Mesendoderm (in vitro differentiated cells): ENCODE measurements at places on chromosomes 4 and X.

DNA sequence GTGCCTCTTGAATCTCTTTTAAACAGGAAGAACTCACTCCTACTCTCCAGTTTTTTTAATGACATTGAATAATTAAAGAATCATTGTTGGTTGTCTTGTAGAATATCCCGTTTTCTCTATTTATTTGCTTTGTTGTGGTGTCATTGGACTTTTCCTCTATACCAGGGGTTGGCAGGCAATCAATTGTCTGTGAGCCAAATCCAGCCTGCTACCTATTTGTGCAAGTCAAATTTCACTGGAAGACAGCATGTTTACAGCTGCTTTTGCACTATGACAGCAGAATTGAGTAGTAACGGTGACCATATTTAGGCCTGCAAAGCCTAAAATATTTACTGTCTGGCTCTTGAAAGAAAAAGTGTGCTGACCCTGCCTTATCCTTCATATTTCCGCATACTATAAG, 34.8 kb downstream of the POLA1 start:
- no peak overlapping the region for H3K27ac ChIP-seq
- H3K36me3 ChIP-seq = no peaks in the 10 kb centered on the region
- H3K4me3 ChIP-seq = no peak overlapping the region
- H3K27me3 ChIP-seq = no peaks in the 10 kb centered on the region
- H3K4me1 ChIP-seq = no peaks in the 10 kb centered on the region

GRCh38 chrX:132815643-132816042, 142.8 kb downstream of the HS6ST2 start:
- no peaks in the 10 kb centered on the region for H3K36me3 ChIP-seq
- H3K27ac ChIP-seq = no peak overlapping the region
- no peaks in the 10 kb centered on the region for H3K4me1 ChIP-seq

GRCh38 chr4:15495621-15496020, 25.9 kb downstream of the CC2D2A start:
- no peak overlapping the region for H3K4me3 ChIP-seq
- no peaks in the 10 kb centered on the region for H3K36me3 ChIP-seq
- DNase-seq = no peak
- H3K27me3 ChIP-seq = no peaks in the 10 kb centered on the region
- no peak overlapping the region for H3K27ac ChIP-seq

DNA sequence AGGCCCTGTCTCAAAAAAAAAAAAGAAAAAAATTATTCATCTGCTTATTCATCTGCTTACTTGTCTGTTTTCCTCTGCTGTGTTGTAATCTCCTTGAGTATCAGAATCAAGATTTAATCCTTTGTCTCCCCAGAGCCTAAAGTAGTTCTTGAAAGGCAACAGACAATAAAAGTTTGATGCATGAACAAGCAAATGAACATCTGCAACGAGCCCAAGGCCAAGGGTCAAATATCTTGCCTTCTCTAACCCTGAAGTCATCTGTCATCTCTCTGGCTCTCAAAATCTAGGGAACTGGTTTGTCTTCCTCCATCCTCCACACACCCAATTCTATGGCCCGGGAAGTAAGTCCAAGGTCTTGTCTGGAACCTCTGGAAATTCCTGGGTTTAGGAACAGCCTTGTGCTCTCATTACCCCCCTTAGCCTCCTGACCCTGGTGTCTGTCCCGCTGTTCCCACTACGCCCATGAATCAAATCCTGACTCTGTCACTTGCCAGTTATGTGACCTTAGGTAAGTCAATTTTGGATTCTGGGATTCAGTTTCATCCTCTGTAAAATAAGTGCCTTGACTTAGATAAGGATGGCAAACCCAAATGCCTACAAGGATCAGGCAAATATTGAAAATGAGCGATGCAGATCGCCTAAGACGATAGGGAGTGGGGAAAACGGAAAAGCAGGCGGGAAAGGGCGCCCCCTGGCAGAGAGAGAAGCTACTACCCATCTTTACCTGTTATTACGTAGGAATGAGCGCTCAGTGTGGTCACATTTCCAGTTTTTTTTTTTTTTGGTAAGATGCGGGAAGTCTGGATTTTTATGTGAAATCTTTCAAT, 102.7 kb upstream of the DHX15 start:
- no peaks in the 10 kb centered on the region for H3K36me3 ChIP-seq
- H3K4me3 ChIP-seq = no peak overlapping the region
- H3K4me1 ChIP-seq = no peaks in the 10 kb centered on the region
- H3K27me3 ChIP-seq = no peaks in the 10 kb centered on the region

- peak overlapping the region; percentile 62 for H3K27ac ChIP-seq
- DNase-seq = peak; percentile 88
- H3K4me1 ChIP-seq = no peaks in the 10 kb centered on the region
- H3K36me3 ChIP-seq = no peaks in the 10 kb centered on the region
Measured at GRCh38 chrX:140764401-140764919, 54.9 kb downstream of the LINC00632 start.

DNA sequence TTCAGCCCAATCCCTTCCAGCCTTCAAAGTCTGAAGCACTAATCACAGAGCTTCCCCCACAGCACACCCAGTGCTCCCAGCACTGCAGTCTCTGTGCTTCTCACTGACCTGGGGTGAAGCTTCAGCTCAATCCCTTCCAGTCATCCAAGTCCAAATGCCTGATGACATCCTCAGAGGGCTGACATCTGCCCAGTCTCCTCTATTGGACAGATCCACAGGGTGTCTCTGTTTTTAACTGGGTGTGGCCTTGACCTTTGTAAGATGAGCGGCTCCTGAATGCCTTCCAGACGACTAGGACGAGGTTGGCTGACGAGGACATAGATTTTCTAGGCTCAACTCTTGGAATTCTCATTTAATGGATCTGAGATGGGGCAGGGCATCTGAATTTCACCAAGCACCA, 7.6 kb upstream of the SLC2A9 start:
- no peaks in the 10 kb centered on the region for H3K36me3 ChIP-seq
- no peak overlapping the region for H3K4me3 ChIP-seq
- no peaks in the 10 kb centered on the region for H3K4me1 ChIP-seq
- no peak overlapping the region for H3K27ac ChIP-seq

- no peaks in the 10 kb centered on the region for H3K27me3 ChIP-seq
- no peaks in the 10 kb centered on the region for H3K36me3 ChIP-seq
- no peak overlapping the region for H3K4me3 ChIP-seq
- no peak for DNase-seq
- H3K4me1 ChIP-seq = no peaks in the 10 kb centered on the region
- H3K27ac ChIP-seq = no peak overlapping the region
Measured at GRCh38 chr4:100849319-100849718, 331.5 kb upstream of the EMCN start.

DNA sequence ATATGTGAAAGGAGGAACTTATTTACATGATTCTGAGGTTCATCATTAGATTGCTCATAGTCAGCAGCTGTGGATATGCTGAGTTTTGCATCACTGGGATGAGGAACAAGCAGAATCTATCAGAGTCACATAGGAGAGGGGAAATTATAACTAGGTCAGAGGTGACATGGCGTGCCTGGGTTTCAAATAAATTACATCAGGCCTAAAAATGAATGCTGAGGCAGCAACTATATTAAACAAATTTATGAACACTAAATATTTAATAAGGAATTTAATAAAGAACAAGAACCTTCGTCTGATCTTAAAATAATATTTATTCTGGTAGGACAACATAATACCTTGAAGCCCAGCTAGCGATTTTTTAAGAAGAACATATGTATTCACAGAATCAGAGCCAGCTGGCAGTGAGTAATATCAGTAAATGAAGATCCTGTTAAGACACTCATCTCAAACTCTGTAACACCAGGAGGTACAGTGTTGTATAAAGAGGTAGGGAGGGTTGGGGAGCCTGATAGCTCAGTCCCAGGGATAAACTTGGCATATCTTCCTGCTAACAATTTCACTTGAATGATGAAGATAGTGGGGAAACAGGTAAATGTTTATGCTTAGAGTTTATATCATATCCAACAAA, 60.9 kb upstream of the HS3ST1 start:
- no peaks in the 10 kb centered on the region for H3K36me3 ChIP-seq
- H3K4me1 ChIP-seq = no peaks in the 10 kb centered on the region
- no peaks in the 10 kb centered on the region for H3K27me3 ChIP-seq
- no peak overlapping the region for H3K27ac ChIP-seq
- DNase-seq = no peak
- no peak overlapping the region for H3K4me3 ChIP-seq

GRCh38 chr4:108030332-108030731, 40.6 kb downstream of the HADH start:
- H3K36me3 ChIP-seq = peaks cover 10% of the 10 kb centered on the region
- H3K27ac ChIP-seq = no peak overlapping the region
- H3K27me3 ChIP-seq = no peaks in the 10 kb centered on the region
- DNase-seq = peak; percentile 76
- no peaks in the 10 kb centered on the region for H3K4me1 ChIP-seq

DNA sequence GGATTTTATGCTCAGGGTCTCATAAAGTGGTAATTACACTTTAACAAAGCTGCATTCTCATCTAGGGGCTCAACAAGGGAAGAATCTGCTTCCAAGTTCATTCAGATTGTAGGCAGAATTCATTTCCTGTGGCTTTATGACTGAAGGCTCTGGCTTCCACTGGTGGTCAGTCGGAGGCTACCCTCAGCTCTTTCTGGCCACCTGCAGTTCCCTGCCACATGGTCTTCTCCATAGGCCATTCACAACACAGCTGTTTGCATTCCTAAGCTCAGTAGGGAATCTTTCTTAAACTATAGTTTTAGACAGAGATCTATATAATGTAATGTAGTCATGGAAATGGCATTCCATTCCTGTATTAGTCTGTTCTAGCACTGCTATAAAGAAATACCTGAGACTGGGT, 973.0 kb upstream of the SLIT2 start:
- H3K4me3 ChIP-seq = no peak overlapping the region
- no peak for DNase-seq
- H3K27me3 ChIP-seq = no peaks in the 10 kb centered on the region
- no peaks in the 10 kb centered on the region for H3K4me1 ChIP-seq
- no peak overlapping the region for H3K27ac ChIP-seq

GRCh38 chr4:94758700-94759399, 1.1 kb downstream of the BMPR1B start:
- H3K27me3 ChIP-seq = no peaks in the 10 kb centered on the region
- H3K4me3 ChIP-seq = peak overlapping the region; percentile 41
- no peak overlapping the region for H3K27ac ChIP-seq

- no peak for DNase-seq
- no peaks in the 10 kb centered on the region for H3K4me1 ChIP-seq
- no peaks in the 10 kb centered on the region for H3K36me3 ChIP-seq
Measured at GRCh38 chr4:184432127-184432922, 42.0 kb downstream of the IRF2 start.

DNA sequence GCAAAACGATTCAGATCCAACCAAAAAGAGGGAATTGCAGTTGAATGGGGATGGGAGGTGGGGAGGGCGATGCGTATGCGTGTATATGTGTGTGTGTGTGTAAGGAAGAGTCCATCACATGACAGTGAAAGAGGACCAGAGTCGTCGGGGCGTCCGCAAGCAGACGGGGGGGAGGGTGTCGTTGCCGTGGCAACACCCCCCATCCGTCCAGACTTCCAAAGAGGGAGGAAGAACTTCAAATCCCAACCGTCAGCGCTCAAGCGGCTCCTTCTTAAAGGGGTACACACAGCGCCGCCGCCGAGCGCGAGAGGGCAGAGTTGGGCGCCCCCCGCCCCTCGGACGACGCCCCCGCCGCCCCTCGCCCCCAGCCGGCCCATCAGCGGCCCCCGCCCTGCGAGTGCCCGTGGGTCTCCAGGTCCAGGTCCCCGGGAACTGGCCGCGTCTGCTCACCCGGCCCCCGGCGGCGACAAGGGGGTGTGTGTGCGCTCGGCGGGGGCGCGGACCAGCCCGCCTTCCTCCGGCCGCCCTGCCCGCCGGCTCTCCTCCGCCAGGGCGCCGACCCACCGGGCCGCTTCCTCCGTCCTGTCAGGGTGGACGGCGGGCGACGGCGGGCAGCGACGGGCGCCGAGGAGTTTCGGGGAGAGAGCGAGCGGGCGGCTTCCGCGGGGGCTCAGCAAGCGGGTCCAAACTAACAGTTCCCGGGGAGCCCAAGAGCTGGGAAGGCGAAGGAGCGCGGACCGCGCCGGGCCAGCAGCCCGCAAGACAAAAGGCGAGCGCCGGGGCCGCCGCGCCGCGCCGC, 685 bp downstream of the LCORL start:
- H3K36me3 ChIP-seq = no peaks in the 10 kb centered on the region
- peak; percentile 91 for DNase-seq
- H3K4me3 ChIP-seq = peak overlapping the region; percentile 73
- peaks cover 1% of the 10 kb centered on the region for H3K27me3 ChIP-seq

DNA sequence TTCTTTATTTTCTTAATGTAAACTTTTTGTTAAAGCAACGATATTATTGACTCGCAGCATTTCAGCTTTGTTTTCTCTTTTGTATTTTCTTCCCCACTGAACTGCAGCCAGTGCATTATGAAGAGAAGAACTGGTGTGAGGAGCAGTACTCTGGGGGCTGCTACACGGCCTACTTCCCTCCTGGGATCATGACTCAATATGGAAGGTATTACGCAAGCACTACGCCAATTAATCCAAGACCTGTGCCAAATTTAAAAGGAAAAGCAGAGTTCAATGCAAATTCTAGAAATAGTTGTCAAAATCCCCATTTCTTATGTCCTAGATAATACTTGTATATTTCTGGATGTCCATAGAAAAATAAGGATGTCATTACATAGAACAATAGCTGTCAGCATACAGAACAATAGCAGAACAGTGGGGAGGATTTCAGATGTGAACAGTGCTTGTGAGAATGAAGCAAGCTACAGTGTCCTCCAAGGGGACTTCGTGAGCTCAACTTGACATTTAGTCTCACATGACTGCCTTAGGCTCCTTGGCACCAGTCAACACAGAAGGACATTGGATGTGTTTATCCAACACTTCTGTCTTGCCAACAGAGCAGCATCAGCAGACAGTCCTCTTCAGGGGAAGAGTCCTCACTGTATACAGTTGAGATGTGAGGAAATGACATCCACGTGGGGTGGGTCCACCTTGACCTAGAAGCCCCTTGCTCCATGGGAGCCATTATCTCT, 85.9 kb downstream of the MAOA start:
- no peak overlapping the region for H3K4me3 ChIP-seq
- H3K4me1 ChIP-seq = no peaks in the 10 kb centered on the region
- no peak overlapping the region for H3K27ac ChIP-seq
- no peaks in the 10 kb centered on the region for H3K36me3 ChIP-seq

DNA sequence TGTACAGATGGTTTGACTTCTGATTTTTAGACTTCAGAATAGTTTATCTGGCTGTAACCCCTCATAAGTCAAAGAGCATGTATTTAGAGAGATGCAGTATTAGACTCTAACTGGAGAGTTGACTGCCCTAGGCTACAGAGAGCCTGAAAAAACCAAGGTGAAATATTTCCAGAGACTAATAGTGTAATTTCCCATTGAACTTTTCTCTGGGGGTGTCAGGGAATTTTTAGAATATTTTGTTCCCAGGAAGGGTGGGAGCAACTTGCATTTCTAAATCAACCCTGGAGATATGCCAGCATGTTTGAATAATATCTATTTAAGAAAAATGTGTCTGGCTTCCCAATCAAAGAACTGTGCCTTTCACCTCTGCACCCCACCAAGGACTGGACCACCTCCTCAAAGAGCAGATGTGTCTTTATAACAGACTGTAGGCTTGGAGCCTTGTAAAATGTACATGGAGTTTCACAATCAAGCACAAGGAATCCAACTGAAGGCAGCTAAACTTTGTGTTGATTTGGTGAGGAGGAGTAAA, 2.0 kb downstream of the ANXA3 start:
- peak overlapping the region; percentile 53 for H3K27ac ChIP-seq
- peaks cover 9% of the 10 kb centered on the region for H3K4me1 ChIP-seq
- no peak for DNase-seq
- H3K36me3 ChIP-seq = no peaks in the 10 kb centered on the region

GRCh38 chr4:11602606-11603340, 174.1 kb upstream of the HS3ST1 start:
- no peaks in the 10 kb centered on the region for H3K4me1 ChIP-seq
- H3K27ac ChIP-seq = no peak overlapping the region
- H3K36me3 ChIP-seq = no peaks in the 10 kb centered on the region
- H3K4me3 ChIP-seq = no peak overlapping the region
